Esophagus squamous epithelium (tissue), 5 donors: ENCODE measurements at places on chromosomes 2 and 18.

DNA sequence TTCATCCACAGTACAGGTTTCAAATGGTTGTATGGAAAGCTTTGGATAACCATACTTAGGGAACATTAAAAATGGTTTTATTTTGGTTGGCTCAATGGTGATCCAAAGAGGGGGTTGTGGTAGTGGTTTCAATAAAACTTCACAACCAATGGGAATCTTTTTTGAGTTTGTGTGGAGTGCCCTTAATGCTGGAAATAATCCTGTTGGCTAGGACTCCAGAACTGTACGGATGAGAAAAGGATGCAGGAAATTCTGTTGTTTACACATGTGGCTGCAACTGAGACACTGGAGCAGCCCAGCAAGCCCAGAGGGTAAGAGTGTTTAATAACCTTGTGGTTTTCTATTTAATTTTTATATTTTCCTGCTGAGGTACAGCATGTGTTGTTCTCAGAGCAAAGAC is at the start of gene CCDC102B:
Gene CCDC102B (plus strand): TSS at position 210 of the 400 bp plus-strand sequence. CDS start 38,684 bp downstream, outside the sequence.
- H3K4me3 ChIP-seq, result peak within 1 kb of the TSS; percentile 17
- H3K27me3 ChIP-seq, result no peaks in the 10 kb centered on the region
- peak within 1 kb of the TSS; percentile 30 for H3K27ac ChIP-seq
- no peak for DNase-seq
- H3K4me1 ChIP-seq, result no peaks in the 10 kb centered on the region
- no peaks in the 10 kb centered on the region for H3K36me3 ChIP-seq

- peaks cover 18% of the 10 kb centered on the region for H3K4me1 ChIP-seq
- H3K27ac ChIP-seq, result no peak overlapping the region
- no peak for DNase-seq
These were observed 807 bp upstream of the NEU4 start for GRCh38 chr2:241808051-241808720.

GRCh38 chr18:9704233-9705118 is 3.6 kb upstream of the RAB31 start:
- DNase-seq, result no peak
- H3K4me1 ChIP-seq, result peaks cover 43% of the 10 kb centered on the region
- no peak overlapping the region for H3K4me3 ChIP-seq
- H3K27me3 ChIP-seq, result no peaks in the 10 kb centered on the region

- peak overlapping the region; percentile 41 for H3K27ac ChIP-seq
- no peak overlapping the region for H3K4me3 ChIP-seq
- no peaks in the 10 kb centered on the region for H3K27me3 ChIP-seq
- peaks cover 90% of the 10 kb centered on the region for H3K4me1 ChIP-seq
These were observed 24.4 kb downstream of the MBP start for GRCh38 chr18:77108001-77108692.

- H3K27me3 ChIP-seq, result no peaks in the 10 kb centered on the region
- no peaks in the 10 kb centered on the region for H3K4me1 ChIP-seq
- no peak for DNase-seq
These were observed 19.6 kb upstream of the NDUFV2 start for GRCh38 chr18:9082711-9083510.

GRCh38 chr2:226001716-226002115 is 602.2 kb downstream of the NYAP2 start:
- H3K4me3 ChIP-seq, result no peak overlapping the region
- no peaks in the 10 kb centered on the region for H3K4me1 ChIP-seq
- no peak overlapping the region for H3K27ac ChIP-seq

GRCh38 chr2:149732001-149732685 is 144.6 kb upstream of the MMADHC start:
- H3K36me3 ChIP-seq, result no peaks in the 10 kb centered on the region
- no peaks in the 10 kb centered on the region for H3K27me3 ChIP-seq
- no peak for DNase-seq
- no peak overlapping the region for H3K4me3 ChIP-seq
- peaks cover 38% of the 10 kb centered on the region for H3K4me1 ChIP-seq

DNA sequence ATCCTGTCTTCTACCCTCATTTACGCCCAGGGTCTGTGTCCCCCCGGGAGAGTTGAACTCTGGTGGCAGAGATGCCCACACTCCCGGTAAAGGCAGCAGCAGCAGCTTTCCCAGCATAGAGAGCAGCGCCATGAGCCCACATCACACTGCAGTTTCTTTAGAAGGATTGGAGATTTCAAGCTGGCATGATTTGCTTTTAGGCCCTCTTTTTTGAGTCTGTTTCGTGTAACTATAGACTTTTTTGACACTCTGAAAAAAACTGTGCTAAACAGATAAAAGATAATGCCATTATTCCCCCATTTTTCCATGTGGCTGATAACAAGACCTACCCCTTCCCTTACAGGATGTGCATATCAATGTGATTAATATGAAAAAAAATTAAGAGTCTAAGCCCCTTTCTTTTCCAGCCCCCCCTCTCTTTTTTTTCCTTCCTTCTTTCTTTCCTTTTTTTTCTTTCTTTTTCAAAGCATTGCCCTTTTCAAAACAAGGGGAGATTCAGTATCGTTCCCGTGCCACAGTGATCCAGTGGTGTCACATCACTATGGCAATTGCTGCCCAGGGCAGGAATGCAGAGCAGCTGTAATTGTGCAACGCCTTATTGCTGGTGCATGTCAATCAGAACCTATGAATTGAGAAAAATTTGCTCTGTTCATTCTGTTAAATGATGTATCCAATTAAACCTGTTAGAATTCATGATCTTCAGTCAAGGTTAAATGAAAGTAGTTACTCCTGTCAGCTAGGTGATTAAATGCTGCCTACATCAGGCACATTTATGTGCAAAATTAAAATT is 104.5 kb downstream of the CDCA7 start:
- no peaks in the 10 kb centered on the region for H3K36me3 ChIP-seq
- no peaks in the 10 kb centered on the region for H3K4me1 ChIP-seq
- no peak for DNase-seq
- no peak overlapping the region for H3K27ac ChIP-seq
- H3K27me3 ChIP-seq, result no peaks in the 10 kb centered on the region

GRCh38 chr2:80007777-80008503 is 296.6 kb downstream of the LRRTM1 start:
- H3K27me3 ChIP-seq, result no peaks in the 10 kb centered on the region
- no peak for DNase-seq
- H3K4me1 ChIP-seq, result no peaks in the 10 kb centered on the region
- no peaks in the 10 kb centered on the region for H3K36me3 ChIP-seq
- no peak overlapping the region for H3K27ac ChIP-seq

DNA sequence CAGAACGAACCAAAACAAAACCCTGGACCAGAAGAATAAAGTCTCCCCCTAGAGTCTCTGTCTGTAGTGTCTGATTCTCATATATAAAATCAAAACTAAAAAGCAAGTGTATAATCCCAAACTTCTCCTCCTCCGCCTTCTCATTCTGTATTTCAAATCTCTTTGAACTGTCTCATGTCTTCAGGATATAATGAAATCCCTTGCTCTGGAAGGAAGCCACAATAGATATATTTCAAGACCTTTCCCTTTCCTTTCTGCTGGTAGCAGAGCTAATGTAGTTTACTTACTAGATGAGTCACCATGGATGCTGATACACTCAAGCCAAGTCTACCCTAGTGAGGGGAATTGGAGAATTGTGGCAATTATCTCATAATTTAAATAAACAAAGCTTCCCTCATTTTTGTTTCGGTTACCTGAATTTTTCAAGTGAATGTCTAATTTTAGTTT is 33.5 kb upstream of the CCDC93 start:
- no peak overlapping the region for H3K27ac ChIP-seq
- no peaks in the 10 kb centered on the region for H3K36me3 ChIP-seq

DNA sequence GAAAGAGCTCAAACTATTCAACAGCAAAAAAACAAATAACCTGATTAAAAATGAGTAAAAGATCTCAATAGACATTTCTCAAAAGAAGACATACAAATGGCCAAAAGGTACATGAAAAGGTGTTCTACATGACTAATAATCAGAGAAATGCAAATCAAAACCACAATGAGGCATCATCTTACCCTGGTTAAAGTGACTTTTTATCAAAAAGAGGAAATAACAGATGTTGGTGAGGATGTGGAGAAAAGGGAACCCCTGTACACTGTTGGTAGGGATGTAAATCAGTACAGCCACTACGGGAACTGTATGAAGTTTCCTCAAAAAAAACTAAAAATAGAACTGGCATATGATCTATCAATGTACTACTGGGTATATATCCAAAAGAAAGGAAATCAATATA is 39.8 kb upstream of the TMEM163 start:
- H3K4me1 ChIP-seq, result no peaks in the 10 kb centered on the region
- DNase-seq, result no peak
- H3K27ac ChIP-seq, result no peak overlapping the region
- no peaks in the 10 kb centered on the region for H3K27me3 ChIP-seq
- H3K4me3 ChIP-seq, result no peak overlapping the region

- no peak for DNase-seq
- H3K4me1 ChIP-seq, result no peaks in the 10 kb centered on the region
- H3K27me3 ChIP-seq, result no peaks in the 10 kb centered on the region
- H3K27ac ChIP-seq, result no peak overlapping the region
These were observed 55.4 kb downstream of the KLF7 start for GRCh38 chr2:207110310-207110709.

DNA sequence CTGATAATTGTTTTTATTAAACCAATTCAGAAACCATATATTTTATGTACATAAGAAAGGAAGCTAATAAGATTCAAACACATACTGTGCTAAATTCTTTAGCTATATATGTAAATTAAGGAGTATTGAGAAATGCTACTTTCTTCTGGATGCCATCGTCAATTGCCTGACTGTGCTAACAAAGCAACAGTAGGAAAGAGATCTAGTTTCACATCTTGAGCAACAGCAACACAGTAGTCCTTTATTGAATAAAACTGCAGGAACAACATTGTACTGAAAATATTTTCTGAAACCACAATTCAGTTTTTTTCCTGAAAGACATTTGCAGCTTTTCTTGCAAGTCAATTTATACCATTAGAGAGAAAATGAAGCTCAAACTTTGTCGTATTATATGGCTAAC is 1404.9 kb upstream of the SLC39A10 start:
- H3K27me3 ChIP-seq, result no peaks in the 10 kb centered on the region
- no peak for DNase-seq
- no peak overlapping the region for H3K27ac ChIP-seq
- no peak overlapping the region for H3K4me3 ChIP-seq
- no peaks in the 10 kb centered on the region for H3K36me3 ChIP-seq

DNA sequence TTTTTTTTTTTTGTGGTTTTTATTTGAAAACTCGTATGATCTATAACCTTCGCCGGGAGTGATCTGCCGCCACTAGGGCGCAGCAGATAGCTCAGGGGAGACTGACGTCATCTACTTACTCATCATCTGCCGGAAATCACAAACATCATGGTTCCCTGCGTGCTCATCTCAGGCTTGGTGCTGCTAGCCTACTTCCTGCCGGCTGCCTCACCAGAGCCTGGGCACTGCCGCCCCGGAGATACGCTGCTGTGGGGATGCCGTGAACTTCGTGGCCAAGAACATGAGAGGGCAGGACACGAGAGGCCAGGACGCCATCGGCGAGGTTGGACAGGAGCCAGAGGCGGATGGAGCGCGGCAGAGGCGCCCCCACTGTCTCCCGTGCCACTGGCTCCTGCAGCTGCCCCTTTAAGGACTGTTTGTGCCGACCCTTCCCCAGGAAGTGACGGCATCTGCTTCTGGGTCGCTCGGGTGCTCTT is 68.8 kb downstream of the DOK6 start:
- no peak overlapping the region for H3K27ac ChIP-seq
- no peaks in the 10 kb centered on the region for H3K36me3 ChIP-seq
- no peaks in the 10 kb centered on the region for H3K27me3 ChIP-seq
- H3K4me3 ChIP-seq, result no peak overlapping the region

GRCh38 chr2:21030983-21031968 is 12.6 kb downstream of the APOB start:
- no peak overlapping the region for H3K27ac ChIP-seq
- H3K4me3 ChIP-seq, result no peak overlapping the region
- DNase-seq, result no peak
- H3K36me3 ChIP-seq, result no peaks in the 10 kb centered on the region

DNA sequence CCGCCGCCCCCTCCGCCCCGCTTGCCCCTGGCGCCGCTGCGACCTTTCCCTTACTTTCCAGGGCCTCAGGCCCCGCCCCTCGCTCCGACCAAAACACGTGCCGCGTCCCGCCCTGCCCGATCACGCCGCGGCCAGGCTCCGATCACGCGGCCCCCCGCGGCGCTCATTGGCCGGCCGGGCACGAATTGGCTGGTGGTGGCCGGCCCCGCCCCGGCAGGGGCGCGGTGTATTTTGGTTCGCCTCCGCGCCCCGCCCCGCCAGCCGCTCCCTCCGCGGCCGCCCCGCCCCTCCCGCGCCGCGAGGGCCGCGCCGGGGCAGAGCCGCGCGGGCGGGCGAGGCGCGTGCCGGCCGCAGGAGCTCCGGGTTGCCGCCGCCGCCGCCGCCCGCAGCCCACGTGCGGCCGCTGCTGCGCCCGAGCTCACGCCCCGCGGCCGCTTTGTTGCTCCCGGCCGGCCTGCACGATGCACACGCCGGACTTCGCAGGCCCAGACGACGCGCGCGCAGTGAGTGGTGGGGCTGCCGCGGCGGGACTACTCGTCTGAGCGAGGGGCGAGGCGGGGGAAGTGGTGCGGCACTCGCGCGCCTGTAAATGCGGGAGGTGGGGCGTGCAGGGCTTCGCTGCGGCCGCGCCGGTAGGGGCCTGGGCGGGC is at the start of gene KLF11:
Gene KLF11 (plus strand): TSS at position 295 of the 650 bp plus-strand sequence. CDS start 167 bp downstream, at position 462.
- peaks cover 8% of the 10 kb centered on the region for H3K36me3 ChIP-seq
- peak within 1 kb of the TSS; percentile 69 for H3K4me3 ChIP-seq
- H3K4me1 ChIP-seq, result peaks cover 83% of the 10 kb centered on the region

DNA sequence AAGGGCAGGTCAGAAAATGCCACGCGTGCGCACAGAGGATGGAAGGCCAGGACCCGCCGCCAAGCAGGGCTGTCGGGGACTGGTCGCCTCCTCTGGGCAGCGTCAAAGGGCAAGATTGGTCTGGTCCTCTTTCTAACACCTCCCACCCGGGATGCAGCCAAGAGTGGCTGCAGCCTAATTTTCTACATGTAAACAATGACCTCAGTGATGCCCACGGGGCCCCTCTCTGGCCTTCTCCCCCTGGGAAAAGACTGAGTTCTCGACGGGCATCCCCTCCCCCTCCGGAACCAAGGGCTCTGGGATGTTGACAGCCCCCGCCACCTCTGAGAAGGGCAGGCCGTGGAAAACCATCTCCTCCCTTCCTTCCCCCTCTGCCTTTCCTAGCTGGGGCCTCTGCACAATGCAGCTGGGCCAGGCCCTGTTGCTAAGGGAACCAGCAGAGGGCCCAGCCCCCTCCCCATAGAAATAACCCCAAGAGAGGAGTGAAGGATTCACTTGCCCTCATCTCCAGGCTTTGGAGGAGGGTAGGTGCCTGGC is 80.0 kb upstream of the ZNF532 start:
- DNase-seq, result no peak
- no peaks in the 10 kb centered on the region for H3K27me3 ChIP-seq

DNA sequence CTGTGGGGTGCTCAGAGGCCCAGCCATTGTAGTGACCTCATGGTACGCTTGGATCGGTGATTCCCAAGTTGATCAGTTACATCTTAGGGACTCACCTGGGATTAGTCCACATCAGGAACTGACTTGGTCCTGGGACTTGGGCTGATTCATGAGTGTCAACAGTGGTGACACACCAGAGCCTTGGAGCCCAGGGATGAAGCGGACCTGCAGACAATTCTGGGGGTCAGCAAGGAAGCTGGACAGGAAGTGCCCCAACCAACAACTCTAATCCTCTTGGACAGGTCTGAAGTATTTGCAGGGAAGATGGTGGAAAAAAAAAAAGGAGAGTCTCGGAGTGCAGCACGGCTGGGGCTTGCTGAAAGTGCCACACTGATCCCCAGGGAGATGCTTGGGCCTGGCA is 288.6 kb downstream of the PHLPP1 start:
- no peaks in the 10 kb centered on the region for H3K36me3 ChIP-seq
- H3K4me1 ChIP-seq, result no peaks in the 10 kb centered on the region
- H3K27me3 ChIP-seq, result no peaks in the 10 kb centered on the region
- no peak overlapping the region for H3K27ac ChIP-seq
